ENCODE measurements at places on chromosomes 11 and 22.

- DNase-seq = no peak
These were observed 7.7 kb downstream of the SLC37A2 start for GRCh38 chr11:125070699-125071254.

- no peak for DNase-seq
These were observed 154.1 kb downstream of the AASDHPPT start for GRCh38 chr11:106231591-106231990.

DNA sequence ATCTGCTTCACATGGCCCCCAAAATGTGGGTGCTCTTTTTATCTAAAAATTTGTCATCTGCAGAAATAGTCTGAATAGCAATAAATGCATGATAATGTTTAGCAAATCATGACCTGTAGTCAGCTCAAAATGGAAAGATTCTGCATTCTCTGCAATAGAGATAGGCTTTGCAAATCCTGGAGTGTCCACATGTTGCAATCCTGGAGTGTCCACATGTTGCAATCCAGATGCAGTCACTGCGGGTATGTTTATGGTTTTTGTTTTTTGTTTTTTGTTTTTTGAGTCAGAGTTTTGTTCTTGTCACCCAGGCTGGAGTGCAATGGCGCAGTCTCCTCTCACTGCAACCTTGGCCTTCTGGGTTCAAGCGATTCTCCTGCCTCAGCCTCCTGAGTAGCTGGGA lies 20.2 kb upstream of the LRRC32 start:
- DNase-seq = no peak

DNA sequence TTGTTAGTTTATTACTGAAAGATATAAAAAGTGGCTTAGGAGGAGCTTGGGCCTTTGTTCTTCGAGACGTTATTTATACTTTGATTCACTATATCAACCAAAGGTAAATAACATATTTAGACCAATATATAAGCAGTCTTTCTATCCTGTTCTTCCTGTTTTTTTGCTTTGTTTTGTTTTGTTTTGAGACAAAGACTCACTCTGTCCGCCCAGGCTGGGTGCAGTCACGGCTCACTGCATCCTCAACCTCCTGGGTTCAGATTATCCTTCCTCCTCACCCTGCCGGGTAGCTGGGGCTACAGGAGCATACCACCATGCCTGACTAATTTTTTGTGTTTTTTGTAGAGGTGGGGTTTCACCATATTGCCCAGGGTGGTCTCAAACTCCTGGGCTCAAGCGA lies 66.8 kb downstream of the ATM start:
- DNase-seq = no peak

GRCh38 chr11:127049486-127049885 lies 48.9 kb upstream of the KIRREL3 start:
- no peak for DNase-seq

DNA sequence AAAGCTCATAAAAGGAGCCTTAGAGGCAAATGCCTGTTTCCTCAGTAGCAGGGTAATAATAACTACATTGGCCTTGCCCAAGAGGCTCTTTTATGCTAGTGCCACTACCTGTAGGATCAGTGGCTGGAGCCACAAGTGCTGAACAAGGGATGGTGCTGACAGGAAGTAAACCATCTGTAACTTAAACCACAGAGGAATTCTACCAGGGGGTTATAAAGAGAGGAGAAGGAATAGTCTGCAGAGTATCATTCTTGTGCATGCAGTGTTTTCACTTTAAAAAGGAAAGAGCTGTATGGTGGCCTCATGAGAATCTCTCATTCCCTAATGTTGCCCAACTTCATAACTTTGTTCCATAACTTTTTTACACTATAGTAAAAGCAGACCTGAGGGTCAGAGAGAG lies 168.1 kb downstream of the DBX1 start:
- no peak for DNase-seq

GRCh38 chr22:28348613-28349609 lies 330.7 kb downstream of the TTC28 start:
- DNase-seq = no peak

GRCh38 chr11:92259861-92260260 lies 35.2 kb downstream of the FAT3 start:
- DNase-seq = no peak

DNA sequence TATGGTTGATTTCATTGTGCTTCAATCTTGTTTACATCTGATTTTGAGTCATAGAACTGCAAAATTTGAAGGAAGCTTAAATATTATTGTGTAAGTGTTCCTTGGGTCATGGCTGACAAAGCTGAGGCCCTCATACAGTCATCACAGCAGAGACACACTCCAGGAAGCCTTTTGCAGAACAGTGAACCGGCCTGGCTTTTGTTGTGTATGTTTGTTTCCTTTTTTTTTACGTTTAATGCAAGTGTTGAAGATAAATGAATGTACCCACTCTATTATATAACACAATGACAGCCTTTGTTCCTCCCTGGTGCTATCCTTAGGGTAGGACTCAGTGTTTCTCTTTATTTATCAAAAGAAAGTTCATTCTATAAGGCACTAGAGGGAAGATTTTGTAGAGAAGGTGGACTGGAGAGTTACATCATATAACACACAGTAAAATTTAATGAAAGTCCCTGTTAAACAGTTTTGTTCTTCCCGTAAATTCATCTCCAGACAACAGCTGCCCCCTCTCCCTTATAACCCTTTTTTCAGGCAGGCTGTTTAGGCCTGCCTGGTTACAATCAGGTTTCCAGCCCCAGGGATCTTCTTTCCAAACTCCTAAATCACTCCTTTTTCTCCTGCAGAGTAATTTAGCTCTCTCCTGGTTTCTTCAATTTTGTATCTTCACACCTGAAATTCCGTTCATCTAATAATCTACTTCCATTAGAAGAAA lies 34.3 kb upstream of the CSTF3 start:
- no peak for DNase-seq

GRCh38 chr22:26656891-26657851 lies at the start of gene MIAT:
MIAT (plus strand) TSS chr22:26657588.
- peak; percentile 68 for DNase-seq

DNA sequence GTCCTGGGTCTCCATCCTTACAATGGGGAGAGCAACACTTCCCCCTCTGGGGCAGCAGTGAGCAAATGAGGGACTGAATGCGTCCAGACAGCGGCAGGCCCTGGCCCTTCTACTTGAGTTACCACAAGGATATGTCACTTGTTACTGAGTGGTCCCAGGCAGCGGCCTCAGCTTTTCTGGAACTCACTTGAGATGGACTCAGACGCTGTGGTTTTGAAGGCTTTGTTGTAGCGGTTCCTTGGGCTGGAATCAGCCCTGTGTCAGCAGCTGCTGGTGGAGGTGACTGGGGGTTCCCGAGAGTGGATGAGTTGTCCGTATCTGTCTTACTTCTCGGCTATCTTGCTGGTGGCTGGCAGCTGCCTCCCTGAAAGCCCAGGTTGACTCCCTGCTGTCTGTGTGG lies 77.0 kb downstream of the MICAL2 start:
- peak; percentile 5 for DNase-seq

GRCh38 chr11:11602011-11602410 lies 19.8 kb downstream of the GALNT18 start:
- no peak for DNase-seq

DNA sequence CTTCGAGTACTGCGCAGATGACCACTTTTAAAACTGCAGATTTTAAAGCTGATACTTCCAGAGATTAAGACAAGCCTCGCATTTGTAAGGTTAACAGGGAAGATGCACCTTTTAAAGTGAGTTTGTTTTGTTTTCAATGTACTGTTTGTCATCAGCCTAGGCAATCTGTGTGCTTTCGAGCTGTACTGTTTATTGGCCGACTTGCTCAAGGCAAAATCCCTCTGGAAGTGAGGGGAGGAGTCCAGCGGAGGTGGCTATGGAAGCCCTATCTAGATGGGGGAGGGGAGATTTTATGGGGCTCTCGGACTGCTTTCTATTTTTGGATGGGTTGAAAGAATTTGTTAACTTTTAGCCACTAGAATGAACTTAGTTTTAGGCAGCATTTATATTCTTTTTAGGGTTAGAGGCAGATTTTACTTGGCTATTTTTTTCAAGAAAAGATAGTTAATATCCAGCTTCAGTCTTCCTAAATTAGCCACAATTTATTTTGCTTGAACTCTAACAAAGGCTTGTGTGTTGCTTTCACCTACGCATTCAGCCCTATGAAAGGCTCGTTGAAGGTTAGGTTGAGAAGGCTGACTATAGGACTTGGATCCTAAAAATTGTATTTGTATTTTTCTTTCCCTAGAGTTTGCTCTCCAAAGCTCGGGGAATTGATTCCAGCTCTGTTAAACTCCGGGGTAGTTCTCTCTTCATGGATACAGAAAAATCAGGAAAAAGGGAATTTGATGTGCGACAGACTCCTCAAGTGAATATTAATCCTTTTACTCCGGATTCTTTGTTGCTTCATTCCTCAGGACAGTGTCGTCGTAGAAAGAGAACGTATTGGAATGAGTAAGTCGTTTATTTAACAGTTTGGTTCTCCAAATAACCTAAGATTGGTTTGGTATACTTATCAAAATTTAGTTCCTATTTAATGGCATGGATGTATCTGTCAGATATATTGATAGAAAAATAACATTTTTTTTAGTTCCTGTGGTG lies 2.1 kb downstream of the WEE1 start:
- no peak for DNase-seq

DNA sequence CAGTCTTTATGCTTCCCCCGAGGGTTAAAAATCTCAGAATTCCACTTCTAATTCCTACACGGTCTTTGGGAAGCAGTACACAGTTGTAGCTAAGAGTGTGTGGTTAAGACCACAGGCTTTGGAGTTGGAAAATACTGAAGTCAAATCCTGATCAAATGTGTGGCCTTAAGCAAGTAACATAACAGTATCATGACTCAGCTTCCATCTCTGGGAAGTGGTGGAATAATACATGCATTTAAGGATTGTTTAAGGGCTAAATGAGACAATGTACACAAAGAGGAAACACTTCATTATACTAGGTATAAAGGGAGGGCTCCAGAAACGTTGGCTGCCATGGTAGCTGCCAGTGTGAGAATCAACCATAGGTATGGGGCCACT lies 71.5 kb downstream of the FAT3 start:
- no peak for DNase-seq

GRCh38 chr22:39773976-39774539 lies 119.5 kb downstream of the ENTHD1 start:
- DNase-seq = peak; percentile 40

GRCh38 chr11:135008001-135008405 lies 596.0 kb upstream of the B3GAT1 start:
- DNase-seq = no peak

DNA sequence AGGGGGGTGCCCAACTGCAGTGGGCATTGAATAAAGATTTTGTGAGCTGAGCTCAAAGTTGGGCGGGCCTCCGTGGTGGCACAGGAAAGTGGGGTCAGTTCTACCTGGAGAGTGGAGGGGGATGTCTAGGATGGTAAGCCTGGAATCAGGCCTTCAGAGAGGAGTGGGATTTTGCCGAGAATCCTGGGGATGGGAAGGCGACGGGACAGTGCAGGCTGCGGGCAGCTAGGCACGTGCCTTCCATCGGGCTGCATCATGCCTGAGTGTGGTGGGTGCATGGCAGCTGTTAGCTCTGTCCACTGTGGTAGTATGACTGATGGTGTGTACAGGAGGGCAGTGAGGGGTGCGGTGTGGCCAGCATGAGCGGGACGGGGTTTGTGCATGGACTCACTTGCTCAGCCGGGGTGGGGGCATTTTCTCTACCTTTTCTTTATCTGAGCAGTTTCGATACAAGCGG lies 3.6 kb downstream of the SHANK3 start:
- DNase-seq = no peak

- DNase-seq = no peak
These were observed 455.4 kb upstream of the TENM4 start for GRCh38 chr11:79896258-79896657.

GRCh38 chr11:19714387-19715363 lies 2.0 kb downstream of the NAV2 start:
- no peak for DNase-seq

DNA sequence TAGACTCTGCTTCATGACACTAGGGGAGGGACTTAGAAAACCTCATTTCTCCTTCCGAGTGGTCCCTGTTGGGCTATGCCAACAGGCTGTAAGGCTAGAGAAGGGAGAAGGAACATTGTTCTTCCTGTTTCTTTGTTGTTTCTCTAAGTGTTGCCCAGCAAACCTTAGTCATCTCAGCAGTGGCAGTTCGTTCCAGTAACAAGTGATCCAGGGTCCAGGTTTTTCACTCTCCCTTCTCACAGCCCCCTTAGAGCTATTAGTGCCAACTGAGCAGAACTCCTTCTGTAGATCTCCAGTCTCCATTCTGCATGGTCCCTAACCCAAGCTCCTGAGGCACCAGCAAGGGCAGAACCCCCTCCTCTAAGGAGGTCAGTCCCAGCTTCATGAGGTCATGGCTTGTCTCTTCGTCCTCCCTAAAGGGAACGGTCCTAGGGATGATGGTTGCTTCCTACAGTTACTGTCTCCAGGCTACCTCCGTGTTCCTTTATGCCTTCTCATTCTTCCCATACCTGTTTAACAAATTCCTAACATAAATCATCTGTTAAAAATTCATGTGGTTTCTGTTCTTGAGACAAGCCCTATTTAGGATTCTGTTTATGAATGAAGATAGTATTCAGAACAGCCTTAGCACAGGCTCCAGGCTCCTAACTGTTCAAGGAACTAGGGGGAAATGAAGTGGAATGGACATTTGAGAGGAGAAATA lies 168.6 kb upstream of the UBASH3B start:
- no peak for DNase-seq

DNA sequence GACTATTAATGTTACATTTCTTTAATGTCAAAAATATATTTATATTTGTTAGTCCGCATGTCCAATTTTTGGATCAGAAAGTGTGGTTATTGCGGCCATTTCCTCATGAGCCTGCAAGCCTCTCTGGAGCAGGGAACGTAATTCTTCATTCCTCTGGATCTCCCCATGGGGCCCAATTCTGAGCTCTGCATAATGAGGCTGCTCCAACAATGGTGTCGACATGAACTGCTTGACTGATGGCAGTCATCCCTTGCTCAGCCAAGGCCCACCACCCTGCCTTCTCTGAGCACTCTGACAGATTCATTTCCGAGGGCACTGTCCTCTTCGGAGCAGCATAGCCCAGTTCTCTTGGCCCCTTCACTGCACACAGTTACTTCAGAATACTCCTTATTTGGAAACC lies 3.1 kb upstream of the HEPACAM start:
- DNase-seq = no peak

DNA sequence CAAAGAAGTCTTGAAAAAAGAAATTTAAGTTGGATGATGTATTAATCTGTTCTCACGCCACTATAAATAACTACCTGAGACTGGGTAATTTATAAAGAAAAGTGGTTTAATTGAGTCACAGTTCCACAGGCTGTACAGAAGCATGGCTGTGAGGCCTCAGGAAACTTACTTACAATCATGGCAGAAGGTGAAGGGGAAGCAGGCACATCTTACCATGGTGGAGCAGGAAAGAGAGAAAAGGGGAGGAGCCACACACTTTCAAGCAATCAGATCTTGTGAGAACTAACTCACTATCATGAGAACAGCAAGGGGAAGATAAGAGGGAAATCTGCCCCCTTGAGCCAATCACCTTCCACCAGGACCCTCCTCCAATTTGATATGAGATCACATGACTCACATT lies 65.7 kb upstream of the AMOTL1 start:
- DNase-seq = no peak

- no peak for DNase-seq
These were observed 9.5 kb downstream of the HOATZ start for GRCh38 chr11:111524056-111524455.

DNA sequence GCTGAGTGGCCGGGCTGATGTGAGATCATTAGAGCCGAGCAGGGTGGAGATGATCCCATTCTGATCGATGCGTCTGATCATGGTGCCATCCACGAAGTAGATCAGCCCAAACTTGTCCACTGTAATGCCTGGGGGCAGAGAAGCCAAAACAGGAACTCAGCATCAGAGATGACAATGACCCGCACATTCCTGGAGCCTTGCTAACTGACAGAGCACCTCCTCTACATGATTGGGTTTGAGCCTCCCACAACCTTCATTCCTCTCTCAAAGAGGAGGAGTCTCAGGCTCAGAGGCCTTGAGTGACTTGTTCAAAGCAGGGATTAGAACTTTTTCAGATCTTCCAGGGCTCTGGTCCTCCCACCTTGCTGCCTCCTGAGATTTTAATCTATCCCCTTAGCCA lies 133.7 kb upstream of the NARS2 start:
- DNase-seq = no peak

All from CD4-positive, alpha-beta T cell treated with Interleukin-6 at 100 ng/mL for 8 hours (primary cell).